ENCODE measurements at places on chromosomes 2 and 18.

DNA sequence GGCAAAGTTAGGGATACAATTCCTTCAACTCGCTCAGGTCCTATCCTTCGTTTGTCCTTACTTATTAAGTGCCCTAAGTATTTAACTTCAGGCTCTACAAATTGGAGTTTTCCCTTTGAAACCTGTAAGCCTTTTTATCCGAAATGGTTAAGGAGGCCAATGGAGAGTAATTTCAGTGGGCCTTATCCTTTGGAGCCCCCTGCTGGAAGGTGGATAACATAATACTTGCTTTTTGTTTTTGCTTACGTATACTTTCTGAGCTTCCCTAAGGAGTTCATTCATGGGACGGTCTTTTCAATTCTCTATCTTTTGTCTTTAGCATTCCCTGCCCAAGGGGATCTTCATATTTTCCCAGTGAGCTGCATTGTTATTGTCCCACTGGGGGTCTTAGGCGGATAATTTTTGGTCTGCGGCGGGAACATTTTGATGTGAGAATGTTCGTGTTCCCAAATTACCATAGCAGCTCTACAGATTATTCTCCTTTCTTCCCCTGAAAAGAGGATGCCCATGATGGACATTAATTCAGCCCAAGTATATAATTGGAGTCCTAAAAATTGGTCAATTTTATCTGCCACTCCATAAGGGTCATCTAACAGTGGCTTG lies 34.4 kb upstream of the TRAPPC8 start:
- no peak for DNase-seq

DNA sequence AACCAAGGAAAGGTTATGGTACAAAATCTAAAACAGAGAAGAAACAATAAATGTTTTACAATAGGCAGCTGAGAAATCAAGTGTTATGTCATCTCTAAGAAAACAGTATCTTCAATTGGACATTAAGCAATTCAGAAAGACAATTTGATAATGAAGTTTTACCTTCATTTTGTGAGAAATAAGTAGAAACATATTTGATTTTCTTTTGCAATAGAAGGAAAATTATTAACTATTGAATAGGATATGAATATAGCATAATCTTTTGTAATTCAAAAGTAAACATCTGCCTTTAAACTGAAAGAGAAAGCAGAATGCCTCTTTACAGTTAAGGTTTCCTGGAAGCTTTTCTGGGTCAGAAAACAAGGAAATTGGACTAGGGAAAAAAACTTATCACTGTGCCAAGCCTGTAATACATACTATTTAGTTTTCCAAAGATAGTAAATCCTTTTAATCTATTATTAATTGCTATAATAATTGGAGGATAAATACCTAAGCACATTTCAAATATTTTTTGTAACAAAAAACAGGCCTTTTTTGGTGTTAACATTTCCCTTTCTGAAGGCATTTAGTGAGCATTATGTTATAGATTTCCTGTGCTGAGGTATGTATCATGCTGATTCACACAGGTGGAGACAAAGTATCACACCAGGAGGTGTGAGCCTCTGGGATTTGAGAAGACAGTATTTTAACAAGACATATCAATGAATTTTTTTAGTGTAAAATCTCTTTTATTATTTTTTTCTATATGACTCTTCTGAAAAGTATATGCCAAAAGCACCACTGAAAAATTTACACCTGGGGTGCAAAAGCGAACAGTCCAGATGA lies 947.0 kb upstream of the CDH2 start:
- no peak for DNase-seq

GRCh38 chr2:109676346-109676902 lies 62.3 kb downstream of the SOWAHC start:
- DNase-seq: no peak

- DNase-seq: no peak
Observed at GRCh38 chr2:218566296-218566695, 1.9 kb downstream of the USP37 start.

DNA sequence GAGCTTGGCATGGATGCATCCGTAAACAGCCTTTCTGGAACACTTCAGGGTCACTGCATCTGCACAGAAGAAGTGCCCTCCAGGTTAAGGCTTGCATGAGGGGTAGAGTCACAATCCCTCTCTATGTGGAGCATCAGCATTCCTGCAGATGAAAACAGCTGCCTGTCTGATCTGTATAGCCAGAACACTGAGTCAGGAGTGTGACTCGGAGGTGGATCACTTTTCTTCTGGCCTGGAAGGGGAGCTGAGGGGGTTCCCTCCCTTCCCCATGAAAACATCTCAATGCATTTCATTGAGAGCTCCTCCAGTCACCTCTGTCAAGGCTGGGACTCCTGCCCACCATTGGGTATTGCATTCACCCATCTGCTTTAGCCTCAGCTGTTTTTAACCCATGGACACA lies 72.5 kb upstream of the SERPINE2 start:
- no peak for DNase-seq

- no peak for DNase-seq
Observed at GRCh38 chr18:76687304-76687962, 134.9 kb upstream of the ZNF236 start.

DNA sequence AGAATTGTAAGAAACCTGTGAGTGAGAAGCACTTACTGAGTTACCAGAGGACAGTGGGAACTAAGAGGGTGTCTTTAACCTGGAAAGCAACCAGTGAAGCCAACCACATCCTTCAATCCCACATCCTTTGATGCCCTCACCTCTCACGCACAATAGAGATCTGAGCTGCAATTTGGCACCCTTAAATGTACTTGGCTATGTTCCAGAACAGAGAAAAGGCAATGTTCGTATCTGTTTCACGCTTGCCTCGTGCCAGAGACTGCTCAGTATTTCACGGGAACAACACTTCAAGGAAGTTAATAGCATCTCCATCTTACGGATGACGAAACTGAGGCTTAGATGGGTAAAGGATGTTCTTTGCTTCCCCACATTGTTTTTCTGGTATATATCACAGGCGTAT lies 167.4 kb downstream of the DPP10 start:
- no peak for DNase-seq

DNA sequence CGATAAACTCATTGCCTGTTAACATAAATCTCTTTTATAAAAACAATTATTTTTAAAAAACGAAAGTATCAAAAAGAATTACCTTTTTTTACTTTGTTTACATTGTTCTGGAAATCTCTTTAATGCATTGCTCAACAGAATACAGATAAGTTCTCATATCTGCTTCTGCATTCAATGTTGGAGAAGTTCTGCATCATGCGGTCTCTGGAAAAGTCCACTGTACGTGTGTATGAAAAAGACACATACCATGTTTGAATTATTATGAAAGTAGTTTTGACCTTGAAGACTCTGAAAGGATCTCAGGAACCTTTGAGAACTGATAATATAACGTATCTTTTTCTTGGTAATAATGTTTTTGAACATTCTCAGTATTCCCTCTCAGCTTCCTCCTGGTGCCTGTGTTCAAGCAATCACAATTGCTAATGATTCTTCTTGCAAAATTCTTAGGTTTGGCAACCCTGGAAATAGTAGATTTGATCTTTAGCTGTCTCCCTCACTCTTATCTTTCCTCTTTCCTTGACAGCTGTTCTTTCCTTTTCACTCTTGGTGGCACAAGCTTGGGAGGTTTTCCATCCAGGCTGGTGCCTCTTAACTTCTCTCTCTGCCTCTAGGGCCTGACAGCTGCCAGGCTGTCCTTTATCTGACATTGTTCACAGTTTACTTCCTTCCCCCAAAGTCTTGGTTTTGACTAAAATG lies 12.4 kb upstream of the IL1R1 start:
- no peak for DNase-seq

DNA sequence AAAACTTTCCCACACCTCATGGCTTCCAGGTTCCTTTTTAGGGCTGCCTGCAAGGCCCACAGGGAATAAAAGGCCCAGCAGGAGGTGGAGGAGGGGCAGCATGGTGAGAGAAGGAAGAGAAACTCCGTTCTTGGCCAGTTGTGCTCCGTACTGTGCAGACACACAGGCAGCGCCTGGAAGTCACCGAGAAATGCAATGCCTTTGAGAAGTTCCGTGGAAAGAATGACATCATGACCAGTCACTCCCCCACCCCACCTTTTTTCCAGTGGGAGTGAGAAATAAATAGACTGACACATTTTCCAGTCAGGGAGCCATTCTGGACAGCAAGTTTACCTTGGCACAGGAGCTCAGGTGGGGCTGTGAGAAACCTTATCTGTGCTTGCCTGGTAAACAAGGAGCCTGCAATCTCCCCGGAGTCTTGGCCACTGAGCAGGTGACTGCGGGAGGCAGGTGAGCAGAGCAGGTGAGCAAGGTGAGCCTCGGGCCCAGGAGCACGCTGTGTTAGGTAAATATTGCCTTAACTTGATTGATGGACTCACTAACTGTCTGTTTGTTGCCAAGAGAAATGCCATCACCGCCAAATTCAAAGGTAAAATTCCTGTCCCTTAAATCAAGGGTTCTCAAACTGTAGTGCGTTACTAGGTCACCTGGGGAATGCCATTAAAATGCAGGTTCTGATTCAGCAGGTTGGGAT lies 13.5 kb upstream of the LBH start:
- no peak for DNase-seq

- no peak for DNase-seq
Observed at GRCh38 chr2:128638341-128639119, 319.9 kb upstream of the HS6ST1 start.
